Fibroblast of skin of back (primary cell): ENCODE measurements at places on chromosomes 3 and 15.
A peak's percentile ranks its signal among the peaks of the same experiment; 100 is the strongest.

DNA sequence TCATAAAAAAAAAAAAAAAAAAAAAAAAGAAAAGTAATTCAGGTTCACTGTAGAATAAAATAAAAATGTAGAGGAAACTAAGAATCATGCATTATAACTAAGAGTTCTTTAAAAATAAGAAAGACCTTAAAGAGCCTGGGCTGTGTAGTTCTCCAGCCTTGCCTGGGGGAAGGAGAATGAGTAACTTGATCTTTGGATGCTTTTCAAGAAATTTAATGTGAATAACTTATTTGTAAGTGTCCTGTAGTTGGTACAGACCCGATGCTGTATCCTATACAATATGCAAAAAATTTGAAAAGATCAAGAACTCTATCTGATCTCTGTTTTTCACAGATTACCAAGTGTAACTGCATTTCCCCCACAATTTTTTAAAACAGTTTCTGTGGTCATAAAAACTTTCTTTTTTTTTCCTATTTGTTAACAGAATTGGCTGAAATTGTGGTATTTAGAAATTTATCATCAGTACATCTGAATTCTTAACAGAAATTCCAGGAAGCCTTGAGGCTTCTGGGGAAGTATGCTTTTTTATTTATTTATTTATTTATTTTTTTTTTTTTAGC, 195.3 kb downstream of the THRB start:
- peak; percentile 34 for DNase-seq

GRCh38 chr15:70358871-70359647, 261.3 kb upstream of the TLE3 start:
- DNase-seq = no peak

- DNase-seq = no peak
Observed at GRCh38 chr3:143826296-143826695, 22.0 kb downstream of the SLC9A9 start.

DNA sequence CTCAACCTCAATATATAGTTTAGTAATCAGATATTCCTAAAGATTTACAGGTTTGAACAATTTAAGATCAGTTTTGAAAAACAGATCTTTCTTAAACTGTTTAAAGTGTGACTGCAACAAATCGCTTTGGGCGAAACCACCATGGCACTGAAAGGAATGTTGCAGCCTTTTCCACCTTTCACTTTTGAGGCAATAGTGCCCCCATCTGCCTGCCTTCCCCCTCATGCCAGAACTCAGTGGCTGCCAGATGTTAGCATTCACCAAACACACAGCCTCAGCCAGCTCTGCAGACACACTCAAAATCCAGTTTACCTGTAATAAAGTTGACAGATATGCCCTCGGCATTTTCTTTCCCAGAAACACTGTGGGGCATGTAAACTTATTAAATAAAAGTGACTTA, 3.3 kb downstream of the LYSMD4 start:
- peak; percentile 54 for DNase-seq

GRCh38 chr15:72037321-72037720, 80.6 kb downstream of the MYO9A start:
- peak; percentile 21 for DNase-seq

DNA sequence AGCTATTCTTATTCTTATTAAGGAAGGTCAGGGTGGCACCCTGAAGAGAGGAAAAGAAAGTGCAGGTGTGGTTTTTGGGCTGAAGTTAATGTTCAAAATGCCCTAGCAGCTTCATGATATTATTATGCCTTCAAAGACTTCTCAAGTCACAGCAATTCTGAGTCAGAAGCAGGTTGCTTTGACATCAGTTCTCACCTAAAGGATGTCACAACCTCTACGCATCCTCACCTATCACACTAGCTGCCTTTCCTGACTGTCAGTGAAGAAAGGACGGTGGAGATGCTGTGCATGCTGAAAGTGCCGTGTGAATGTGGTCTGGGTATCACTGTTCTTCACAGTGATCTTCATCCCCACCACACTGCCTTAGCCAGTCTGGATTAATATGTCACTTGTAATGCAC, 49.6 kb downstream of the NPTN start:
- no peak for DNase-seq

DNA sequence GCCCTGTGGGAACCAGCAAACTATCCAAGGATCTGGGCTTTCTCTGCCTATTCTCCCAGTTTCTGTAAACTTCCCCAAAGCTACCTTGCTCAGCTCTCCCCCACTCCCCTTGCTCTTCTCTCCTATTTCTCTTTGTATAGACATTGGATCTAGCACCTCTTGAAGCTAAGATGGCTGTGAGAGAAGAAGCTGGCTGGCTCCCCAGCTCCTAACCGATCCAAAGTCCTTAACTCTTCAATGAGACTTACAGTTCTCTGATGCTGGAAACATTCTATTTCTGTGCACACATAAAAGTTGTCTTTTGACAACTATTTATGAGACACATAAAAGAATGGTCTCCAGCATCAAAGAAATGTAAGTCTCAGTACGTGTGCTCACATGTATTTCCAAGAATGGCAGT, 70.6 kb upstream of the C3orf80 start:
- no peak for DNase-seq

DNA sequence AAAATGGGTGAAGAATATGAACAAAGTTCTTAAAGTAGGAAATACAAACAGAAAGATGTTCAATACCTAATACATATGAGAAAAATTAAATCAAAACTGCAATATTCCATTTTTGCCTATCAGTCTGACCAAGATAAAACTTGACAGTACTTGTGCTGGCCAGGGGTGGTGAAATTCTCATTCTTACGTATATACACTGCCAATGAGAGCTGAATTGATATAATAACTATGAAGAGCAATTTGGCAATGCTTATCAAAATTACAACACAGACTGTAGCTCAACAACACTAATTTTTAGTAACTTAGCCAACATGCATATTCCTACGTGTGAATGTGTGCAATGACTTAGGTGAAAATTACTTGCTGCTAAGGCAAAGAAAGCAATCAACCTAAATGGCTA, 90.2 kb downstream of the SETD2 start:
- no peak for DNase-seq

DNA sequence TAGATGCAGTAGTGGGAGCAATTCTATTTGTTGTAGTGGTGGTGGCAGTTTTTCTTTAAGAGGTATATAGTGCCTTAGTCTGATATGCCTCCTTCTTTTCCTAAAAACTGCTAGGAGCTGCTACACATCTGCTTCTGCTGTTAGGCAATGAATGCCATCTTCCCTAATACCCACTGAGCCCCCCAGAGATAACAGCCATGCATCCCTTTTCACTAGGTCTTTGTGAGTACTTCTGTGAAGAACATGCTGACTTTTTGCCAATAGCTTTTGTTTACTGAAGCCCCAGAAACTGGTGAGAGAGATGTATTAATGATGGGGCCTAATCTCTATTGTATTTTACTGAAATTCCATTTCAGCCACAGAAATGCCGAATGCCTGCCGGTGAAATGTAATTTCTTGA, 92.6 kb upstream of the CHL1 start:
- no peak for DNase-seq

- DNase-seq = peak; percentile 34
Observed at GRCh38 chr3:65146179-65146578, 458.4 kb upstream of the ADAMTS9 start.

DNA sequence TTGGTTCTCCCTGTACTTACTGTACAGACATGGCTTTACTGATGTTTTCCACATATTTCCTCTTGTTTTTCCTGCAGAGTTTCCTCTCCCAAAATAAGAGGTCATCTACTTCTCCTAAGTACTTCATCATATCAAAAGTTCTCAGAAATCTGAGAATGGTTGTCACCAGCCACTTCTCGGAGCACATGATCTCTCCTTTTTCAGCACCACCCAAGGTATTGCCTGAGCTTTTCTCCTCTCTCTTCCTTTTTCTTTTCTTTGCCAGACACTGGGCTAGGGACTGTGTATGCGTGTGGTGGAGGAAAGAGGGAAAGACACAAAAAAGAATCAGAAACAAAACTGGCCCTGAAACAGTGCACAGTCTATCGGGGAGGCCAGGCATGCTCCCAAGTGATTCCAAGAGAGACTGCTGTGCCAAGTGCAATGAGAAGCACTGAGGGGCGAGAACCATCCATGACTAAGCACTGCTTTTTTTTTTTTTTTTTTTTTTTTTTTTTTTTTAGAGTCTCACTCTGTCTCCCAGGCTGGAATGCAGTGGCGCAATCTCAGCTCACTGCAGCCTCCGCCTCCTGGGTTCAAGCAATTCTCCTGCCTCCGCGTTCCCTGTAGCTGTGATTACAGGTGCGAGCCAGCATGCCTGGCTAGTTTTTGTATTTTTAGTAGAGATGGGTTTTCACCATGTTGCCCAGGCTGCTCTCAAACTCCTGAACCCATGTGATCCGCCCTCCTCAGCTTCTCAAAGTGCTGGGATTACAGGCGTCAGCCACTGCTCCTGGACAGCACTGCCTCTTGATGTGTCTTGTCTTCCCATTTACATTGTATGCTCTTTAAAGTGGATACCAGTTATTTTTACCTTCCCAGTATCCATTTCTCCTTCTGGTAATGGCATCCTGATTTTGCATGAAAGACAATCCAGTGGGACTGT, 194.0 kb upstream of the FEZF2 start:
- peak; percentile 81 for DNase-seq

GRCh38 chr15:64687172-64687571, 88.2 kb downstream of the RBPMS2 start:
- no peak for DNase-seq

GRCh38 chr3:18795078-18795477, 353.2 kb upstream of the KCNH8 start:
- no peak for DNase-seq

DNA sequence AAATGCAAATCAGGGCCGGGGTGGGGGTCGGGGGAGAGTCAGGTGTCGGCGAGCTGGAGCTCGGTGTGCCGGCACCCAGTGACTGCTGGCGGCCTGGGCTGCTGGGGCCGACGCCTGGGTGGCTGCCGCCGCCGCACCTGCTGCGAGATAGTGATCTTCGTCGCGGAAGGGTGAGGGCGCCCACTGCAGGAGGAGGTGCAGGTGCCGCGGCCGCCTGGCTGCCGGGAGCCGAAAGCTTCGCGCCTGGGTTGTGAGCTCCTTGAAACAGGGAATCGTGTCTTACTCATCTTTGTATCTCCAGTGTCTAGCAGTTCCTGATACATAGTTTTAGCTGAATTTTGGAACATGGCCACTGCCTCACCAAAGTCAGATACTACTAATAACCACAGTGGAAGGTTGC, 64.0 kb upstream of the CPOX start:
- no peak for DNase-seq

DNA sequence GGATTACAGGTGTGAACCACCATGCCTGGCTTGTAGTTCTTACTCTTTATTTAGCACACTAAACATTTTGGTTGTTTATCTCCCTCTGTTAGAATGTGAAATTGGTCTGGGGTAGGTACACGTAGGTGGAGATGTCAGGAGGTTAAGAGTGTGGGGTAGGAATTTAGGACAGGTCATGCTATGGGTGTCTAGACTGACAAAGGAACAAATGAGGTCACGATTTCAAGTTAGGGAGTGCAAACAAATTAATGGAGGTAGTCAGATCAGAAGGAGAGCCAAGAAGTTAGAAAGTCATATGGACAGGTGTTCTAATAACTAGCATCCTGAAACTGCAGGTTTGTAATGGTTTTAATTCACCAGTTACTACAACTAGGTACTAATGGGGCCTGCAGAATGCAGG, 19.8 kb downstream of the CDV3 start:
- DNase-seq = no peak

DNA sequence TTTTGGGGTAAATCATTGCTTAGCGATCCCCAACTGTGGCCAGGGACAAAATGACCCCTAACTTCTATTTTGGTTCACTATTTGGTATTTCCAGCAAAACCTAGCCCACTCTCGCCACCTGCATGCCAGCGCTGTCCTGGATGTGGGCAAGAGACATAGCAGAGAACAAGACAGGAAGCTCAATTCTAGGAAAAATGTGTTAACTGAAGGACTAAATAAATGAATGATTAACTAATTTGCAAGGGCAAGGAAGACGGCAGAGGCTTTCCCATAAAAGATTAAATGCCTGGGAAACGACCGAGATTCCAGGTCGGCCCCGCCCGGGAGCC, 408 bp downstream of the NICN1 start:
- DNase-seq = no peak

GRCh38 chr3:23874359-23875112, 42.3 kb downstream of the NKIRAS1 start:
- peak; percentile 89 for DNase-seq

- DNase-seq = peak; percentile 10
Observed at GRCh38 chr3:169118666-169119370, 544.7 kb downstream of the MECOM start.

DNA sequence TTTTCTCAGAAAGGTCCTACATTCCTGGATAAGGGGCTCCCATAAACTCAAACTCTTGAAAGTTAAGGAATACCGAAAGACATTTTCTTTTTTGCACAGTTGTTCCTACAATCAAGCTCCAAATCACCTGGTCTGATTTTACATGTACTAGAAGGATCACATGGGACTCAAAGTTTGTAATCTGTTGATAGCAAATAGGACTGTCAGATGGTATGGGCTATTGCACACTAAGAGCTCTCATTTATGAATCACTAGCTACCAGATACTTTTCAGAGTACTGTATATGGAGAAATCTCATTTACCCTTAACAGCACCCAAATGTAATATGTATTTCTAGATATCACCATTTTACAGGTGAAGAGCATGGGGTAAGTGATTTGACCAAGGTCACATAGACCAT, 49.5 kb upstream of the CMSS1 start:
- no peak for DNase-seq

GRCh38 chr15:82624008-82624407, 23.2 kb downstream of the CPEB1 start:
- DNase-seq = peak; percentile 19

DNA sequence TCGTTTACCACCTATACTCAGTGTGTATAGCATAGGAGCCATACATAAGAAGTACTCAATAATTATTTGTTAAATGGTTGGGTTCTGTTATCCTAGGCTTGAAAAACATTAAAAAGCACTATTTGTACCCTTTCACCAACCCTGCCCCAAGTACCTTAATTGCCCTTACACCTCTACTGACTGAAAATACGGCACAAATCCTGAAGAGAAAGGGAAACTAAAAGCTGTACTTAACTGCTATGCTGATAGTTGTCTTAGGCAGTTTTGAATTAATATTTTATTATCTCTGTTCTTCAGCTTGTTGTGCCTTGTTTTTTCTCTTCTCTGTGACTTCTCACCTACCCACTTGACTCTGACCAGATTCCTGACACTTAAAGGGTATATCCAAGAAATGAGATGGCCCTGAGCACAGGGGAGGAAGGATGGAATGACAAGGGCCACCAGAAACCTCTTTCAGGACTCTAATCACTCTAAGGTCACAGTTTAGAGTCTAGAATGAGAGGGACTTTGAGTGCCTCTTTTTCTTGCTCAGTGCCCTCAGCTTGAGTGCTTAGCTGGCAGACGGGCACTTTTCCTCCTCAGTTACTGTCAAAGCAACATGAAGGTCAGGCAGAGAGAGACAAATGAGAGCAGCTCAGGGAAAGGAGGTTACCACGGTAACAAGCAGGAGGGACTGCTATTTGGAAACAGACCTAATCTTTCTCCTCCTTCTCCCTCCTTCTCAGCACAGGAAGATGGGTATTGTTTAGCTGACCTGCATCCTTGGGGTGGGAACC, 136.5 kb downstream of the ZNF609 start:
- DNase-seq = peak; percentile 29

- DNase-seq = no peak
Observed at GRCh38 chr3:54062546-54062945, 59.8 kb upstream of the CACNA2D3 start.
